Activated naive CD4-positive, alpha-beta T cell treated with anti-CD3 and anti-CD28 coated beads for 36 hours (primary cell): ENCODE measurements at places on chromosomes 12 and 14. TPM values are rescaled to one million over a fixed set of nuclear protein-coding genes. Genes with fewer than 3 reads are reported as not detected.

GRCh38 chr12:50018154-50018553 is 7.1 kb downstream of the RACGAP1 start:
- no peak for DNase-seq
- H3K27me3 ChIP-seq = no peaks in the 10 kb centered on the region
- peaks cover 19% of the 10 kb centered on the region for H3K36me3 ChIP-seq
- H3K4me1 ChIP-seq = peaks cover 5% of the 10 kb centered on the region
- H3K4me3 ChIP-seq = no peak overlapping the region
- no peak overlapping the region for H3K27ac ChIP-seq

GRCh38 chr12:82963956-82964355 is 277.2 kb downstream of the TMTC2 start:
- no peaks in the 10 kb centered on the region for H3K36me3 ChIP-seq
- no peaks in the 10 kb centered on the region for H3K27me3 ChIP-seq
- H3K4me3 ChIP-seq = no peak overlapping the region
- no peaks in the 10 kb centered on the region for H3K4me1 ChIP-seq

GRCh38 chr14:92555465-92556111 is 42.0 kb downstream of the RIN3 start:
- DNase-seq = no peak
- H3K36me3 ChIP-seq = peaks cover 2% of the 10 kb centered on the region
- H3K4me3 ChIP-seq = no peak overlapping the region
- no peaks in the 10 kb centered on the region for H3K27me3 ChIP-seq
- peaks cover 63% of the 10 kb centered on the region for H3K4me1 ChIP-seq
- H3K27ac ChIP-seq = no peak overlapping the region

GRCh38 chr12:39070775-39071174 is 165.4 kb upstream of the CPNE8 start:
- H3K4me1 ChIP-seq = no peaks in the 10 kb centered on the region
- no peak overlapping the region for H3K27ac ChIP-seq
- no peak for DNase-seq
- H3K36me3 ChIP-seq = no peaks in the 10 kb centered on the region
- H3K27me3 ChIP-seq = no peaks in the 10 kb centered on the region
- no peak overlapping the region for H3K4me3 ChIP-seq

ISM2 gene
- not detected for total RNA-seq

DNA sequence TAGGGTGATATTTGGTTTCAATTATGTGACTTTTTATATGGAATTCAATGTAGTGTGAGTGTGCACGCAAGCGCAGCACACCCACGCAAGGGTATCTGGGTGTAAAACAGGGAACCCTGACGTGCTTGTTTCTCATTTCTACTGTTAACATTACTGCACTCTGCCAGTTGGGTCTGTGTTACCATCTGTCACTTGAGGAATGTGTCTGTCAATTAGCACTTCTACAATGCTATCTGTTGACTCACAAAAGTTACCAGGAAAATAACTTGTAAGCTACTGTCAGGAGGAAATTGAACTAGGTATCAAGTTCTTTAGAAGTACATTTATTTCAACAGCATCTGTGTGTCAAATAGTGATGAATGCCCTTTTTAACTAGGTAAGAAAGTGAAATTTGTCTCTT is 695.5 kb upstream of the LRFN5 start:
- H3K4me1 ChIP-seq = no peaks in the 10 kb centered on the region
- no peak overlapping the region for H3K4me3 ChIP-seq
- H3K36me3 ChIP-seq = no peaks in the 10 kb centered on the region
- no peak for DNase-seq

- H3K27ac ChIP-seq = peak overlapping the region; percentile 42
- H3K4me1 ChIP-seq = peaks cover 90% of the 10 kb centered on the region
- no peak overlapping the region for H3K4me3 ChIP-seq
- H3K27me3 ChIP-seq = no peaks in the 10 kb centered on the region
Measured at GRCh38 chr14:61395115-61395725, 73.8 kb downstream of the PRKCH start.

CD4 gene
- total RNA-seq = 161 TPM

DNA sequence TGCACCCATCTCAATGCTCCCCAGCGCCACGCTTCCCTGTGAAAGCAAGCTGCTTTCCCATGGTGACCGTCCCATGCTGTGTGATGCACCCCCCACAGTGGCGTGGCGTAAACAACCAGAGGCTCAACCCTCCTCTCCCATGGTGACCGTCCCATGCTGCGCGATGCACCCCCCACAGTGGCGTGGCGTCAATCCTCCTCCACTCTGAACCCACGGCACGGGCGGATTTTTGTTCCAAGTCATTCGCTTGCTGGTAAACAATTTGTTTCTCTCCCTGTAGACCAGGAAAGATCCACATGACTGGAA is 8.9 kb downstream of the STX2 start:
- no peak for DNase-seq
- no peak overlapping the region for H3K4me3 ChIP-seq
- H3K4me1 ChIP-seq = peaks cover 15% of the 10 kb centered on the region
- no peaks in the 10 kb centered on the region for H3K27me3 ChIP-seq
- H3K36me3 ChIP-seq = peaks cover 2% of the 10 kb centered on the region
- no peak overlapping the region for H3K27ac ChIP-seq

NUDT14 gene
- total RNA-seq = 15.8 TPM

DNA sequence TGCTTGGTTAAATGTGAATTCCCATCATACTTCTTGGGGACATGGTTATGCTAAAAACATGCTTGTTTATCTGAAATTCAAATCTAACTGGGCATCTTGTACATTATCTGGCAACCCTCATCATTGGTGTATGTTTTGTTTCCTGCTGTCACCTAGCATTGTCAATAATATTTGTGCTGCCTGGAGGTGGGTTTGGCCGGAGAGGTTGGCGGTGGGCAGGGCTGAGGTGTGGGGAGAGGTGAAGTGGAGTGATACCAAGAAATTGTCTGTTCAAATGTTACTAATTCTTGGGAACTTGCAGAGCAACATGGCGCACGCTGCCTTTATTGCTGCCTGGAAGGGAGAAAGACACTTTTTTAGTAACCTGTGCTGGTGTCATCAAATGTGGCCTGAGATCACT is 280.5 kb downstream of the VRK1 start:
- no peak overlapping the region for H3K27ac ChIP-seq
- no peak overlapping the region for H3K4me3 ChIP-seq
- H3K36me3 ChIP-seq = no peaks in the 10 kb centered on the region
- DNase-seq = no peak

LRRIQ1 gene
- total RNA-seq = not detected

DNA sequence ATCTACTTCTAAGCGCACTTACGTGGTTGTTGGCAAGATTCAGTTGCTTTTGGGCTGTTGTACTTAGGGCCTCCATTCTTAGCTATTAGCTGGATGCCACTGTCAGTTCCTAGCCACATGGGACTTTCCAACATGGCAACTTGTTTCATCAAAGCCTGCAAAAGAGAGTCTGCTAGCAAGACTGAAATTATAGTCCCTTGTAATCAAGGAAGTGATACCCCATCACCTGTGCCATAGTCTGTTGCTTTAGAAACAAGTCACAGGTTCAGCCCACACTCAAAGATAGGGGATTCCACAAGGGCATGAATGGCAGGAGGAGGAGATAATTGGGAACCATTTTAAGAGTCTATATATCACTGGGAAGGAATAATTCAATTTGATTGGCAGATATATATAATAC is 27.1 kb upstream of the SLC17A8 start:
- H3K36me3 ChIP-seq = peaks cover 20% of the 10 kb centered on the region
- no peak overlapping the region for H3K27ac ChIP-seq
- no peaks in the 10 kb centered on the region for H3K27me3 ChIP-seq

DNA sequence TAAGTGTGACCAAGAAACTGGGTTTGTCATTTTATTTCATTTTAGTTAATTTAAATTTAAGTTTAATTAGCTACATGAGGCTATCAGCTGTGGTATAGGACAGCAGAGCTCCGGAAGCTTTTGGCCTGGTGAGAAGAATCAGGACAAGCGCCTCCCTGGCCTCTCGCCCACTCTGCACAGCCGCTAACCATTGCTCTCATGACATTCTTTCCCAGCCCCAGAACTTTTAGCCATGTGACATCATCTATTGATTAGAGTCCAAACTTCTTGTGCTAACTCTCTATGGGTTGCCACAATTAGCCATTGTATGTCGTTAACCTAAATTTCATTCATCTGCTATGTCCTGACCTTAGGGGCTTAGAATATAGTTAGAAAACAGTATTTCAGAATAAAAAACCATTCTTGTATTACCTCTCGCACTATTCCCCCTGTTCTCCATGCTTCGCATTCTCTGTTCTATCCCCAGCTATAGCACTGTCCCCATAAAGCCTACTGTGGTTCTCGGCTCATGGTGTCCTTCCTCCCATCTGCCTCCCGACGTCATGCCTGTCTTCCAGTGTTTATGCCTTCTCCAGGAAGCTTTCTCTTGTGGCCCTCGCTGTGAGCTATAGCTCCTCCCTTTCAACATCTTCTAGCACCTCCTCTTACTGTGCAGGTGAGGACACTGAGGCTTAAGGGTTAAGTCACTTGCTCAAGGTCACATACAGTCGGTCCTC is 23.5 kb downstream of the SSH1 start:
- no peak overlapping the region for H3K4me3 ChIP-seq
- peaks cover 16% of the 10 kb centered on the region for H3K4me1 ChIP-seq
- H3K27me3 ChIP-seq = no peaks in the 10 kb centered on the region
- DNase-seq = no peak
- H3K36me3 ChIP-seq = peaks cover 9% of the 10 kb centered on the region

- H3K36me3 ChIP-seq = peaks cover 5% of the 10 kb centered on the region
- peaks cover 21% of the 10 kb centered on the region for H3K4me1 ChIP-seq
- H3K4me3 ChIP-seq = peak overlapping the region; percentile 74
- peak; percentile 31 for DNase-seq
- no peaks in the 10 kb centered on the region for H3K27me3 ChIP-seq
- no peak overlapping the region for H3K27ac ChIP-seq
Measured at GRCh38 chr12:103841690-103842584, 903 bp upstream of the NT5DC3 start.

DNA sequence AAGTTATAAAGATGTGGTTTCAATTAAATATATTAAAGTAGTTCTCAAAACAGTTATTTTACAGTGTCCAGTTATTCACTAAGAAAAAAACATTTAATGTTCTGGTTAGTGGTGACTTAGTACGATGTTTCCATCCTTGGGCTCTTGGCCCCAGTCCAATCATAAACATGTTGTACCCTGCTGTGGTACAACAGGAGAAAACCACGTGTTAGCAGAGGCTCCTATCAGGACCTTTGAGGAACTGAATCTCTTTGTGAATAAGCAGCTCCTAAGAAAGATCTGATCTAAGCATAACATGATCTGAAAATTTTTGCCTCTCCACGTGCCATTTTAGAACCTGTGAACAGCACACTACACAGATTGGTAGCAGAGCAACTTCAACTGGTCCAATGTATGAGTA is 234.0 kb downstream of the SYT1 start:
- DNase-seq = no peak
- no peaks in the 10 kb centered on the region for H3K27me3 ChIP-seq
- no peak overlapping the region for H3K4me3 ChIP-seq
- H3K36me3 ChIP-seq = no peaks in the 10 kb centered on the region

KLRK1 gene
- 0.35 TPM for total RNA-seq

DNA sequence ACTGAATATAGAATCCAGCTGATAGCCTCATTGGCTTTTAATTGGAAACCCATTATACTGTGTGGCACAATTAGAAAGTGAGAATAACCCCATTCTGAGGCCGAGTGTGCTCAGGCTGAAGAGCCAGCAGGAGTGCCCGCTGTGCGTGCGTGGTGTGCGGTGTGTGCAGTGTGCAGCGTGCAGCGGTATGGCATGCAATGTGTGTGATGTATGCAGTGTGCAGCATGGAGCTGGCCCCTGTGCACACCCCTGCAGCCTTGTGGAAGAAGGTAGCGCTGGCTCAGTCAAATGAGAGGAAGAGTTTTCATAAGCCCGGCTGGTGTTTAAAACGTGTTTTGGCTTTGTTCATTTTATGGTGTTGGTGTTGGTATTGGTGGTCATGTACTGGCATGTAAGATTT is 22.9 kb downstream of the CKB start:
- peaks cover 34% of the 10 kb centered on the region for H3K36me3 ChIP-seq
- DNase-seq = no peak
- no peaks in the 10 kb centered on the region for H3K27me3 ChIP-seq

DNA sequence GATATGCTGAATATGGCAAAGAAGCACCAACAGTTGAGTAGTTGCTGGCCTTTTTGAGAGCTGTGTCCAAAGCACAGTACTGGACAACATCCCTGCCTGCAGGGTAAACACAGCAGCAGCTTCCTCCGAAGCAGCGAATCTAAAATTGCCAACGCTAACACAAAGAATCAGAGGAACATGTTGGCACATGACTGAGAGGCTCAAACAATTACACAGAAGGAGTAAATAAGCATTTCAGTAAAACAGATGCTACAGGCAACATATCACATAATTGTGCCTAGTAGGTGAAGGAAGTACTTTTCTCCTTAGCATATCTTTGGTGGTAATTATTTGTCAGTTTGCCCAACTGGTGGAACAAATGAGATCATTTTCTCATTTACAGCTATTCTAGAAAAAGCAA is 52.1 kb downstream of the KICS2 start:
- no peak for DNase-seq
- H3K27me3 ChIP-seq = no peaks in the 10 kb centered on the region
- no peak overlapping the region for H3K4me3 ChIP-seq
- peaks cover 8% of the 10 kb centered on the region for H3K36me3 ChIP-seq
- peaks cover 3% of the 10 kb centered on the region for H3K4me1 ChIP-seq

DNA sequence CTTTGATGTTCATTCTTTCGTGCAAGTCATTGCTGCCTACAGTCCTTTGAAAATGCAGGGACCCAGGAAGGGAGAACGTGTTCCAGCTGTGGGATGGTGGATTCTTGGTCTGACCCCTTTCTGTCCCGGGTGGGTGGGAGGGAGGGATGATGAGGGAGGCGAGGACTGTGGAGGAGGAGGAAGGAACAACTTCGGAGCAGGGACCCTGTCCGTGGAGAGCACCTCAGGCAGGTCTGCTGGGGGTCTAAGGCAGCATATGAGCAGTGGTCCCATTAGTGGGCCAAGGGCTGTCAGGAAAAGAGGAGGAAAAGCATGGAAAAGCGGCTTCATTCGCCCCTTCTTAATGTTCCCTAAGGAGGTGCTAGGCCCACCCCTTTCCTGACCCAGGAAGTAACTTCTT is 36.0 kb downstream of the CACNA2D4 start:
- H3K27ac ChIP-seq = no peak overlapping the region
- no peaks in the 10 kb centered on the region for H3K27me3 ChIP-seq
- H3K4me3 ChIP-seq = no peak overlapping the region
- no peaks in the 10 kb centered on the region for H3K36me3 ChIP-seq

SELPLG gene
- 21.9 TPM for total RNA-seq

DNA sequence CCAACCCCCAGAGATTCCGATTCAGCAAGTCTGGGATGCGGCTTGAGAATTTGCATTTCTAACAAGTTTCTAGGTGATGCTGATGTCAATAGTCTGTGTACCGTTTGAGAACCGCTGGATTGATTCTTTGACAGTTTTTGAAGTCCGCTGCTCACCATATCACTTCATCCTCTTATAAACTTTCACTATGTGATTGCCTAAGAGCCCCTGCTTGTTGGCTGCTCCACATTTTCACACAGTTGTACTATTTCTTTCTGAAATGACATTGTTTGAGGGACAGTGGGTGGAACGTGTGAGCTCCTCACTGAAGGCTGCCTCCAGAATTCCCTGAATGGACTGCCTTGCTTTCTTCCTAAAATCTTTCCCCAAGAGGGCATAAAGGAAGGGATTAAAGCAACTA is 7.7 kb downstream of the C3AR1 start:
- no peak overlapping the region for H3K27ac ChIP-seq
- H3K36me3 ChIP-seq = peaks cover 6% of the 10 kb centered on the region
- no peak overlapping the region for H3K4me3 ChIP-seq
- H3K27me3 ChIP-seq = no peaks in the 10 kb centered on the region
- H3K4me1 ChIP-seq = peaks cover 10% of the 10 kb centered on the region

PRDM4 gene
- 20.6 TPM for total RNA-seq
